A549 treated with dexamethasone at 1 μM for 4 hours (cell line): ENCODE measurements at places on chromosomes 2 and 18. TPM values are rescaled to one million over a fixed set of nuclear protein-coding genes. Genes with fewer than 3 reads are reported as not detected.

The CABYR gene
- 14.7 to 22.0 TPM (median 16.2 TPM) in 5 replicates for total RNA-seq

The SNRPD1 gene
- 155 to 215 TPM (median 164 TPM) in 5 replicates for total RNA-seq

The SIX2 gene
- 1.2 to 2.6 TPM (median 2.5 TPM) in 5 replicates for total RNA-seq

The TEX261 gene
- 72.3 to 89.4 TPM (median 86.6 TPM) in 5 replicates for total RNA-seq

The IL1RN gene
- total RNA-seq, result 0.30 to 0.54 TPM (median 0.37 TPM) in 5 replicates

The ACADL gene
- total RNA-seq, result 0.06 to 0.14 TPM (median 0.07 TPM) in 3 of 5 replicates, not detected in the others

The ANKRD36C gene
- 2.9 to 4.9 TPM (median 3.5 TPM) in 5 replicates for total RNA-seq

The ALKAL2 gene
- not detected in 5 replicates for total RNA-seq

The PROKR1 gene
- total RNA-seq, result 0.01 to 0.05 TPM (median 0.04 TPM) in 3 of 5 replicates, not detected in the others

The PUM2 gene
- 34.0 to 55.2 TPM (median 49.5 TPM) in 5 replicates for total RNA-seq

The GPR155 gene
- 0.18 to 0.52 TPM (median 0.40 TPM) in 5 replicates for total RNA-seq

The TAF4B gene
- total RNA-seq, result 3.9 to 5.5 TPM (median 5.0 TPM) in 5 replicates

The THUMPD2 gene
- total RNA-seq, result 12.7 to 14.0 TPM (median 13.2 TPM) in 5 replicates

The SIX3 gene
- 2.0 to 3.7 TPM (median 3.3 TPM) in 5 replicates for total RNA-seq

The CFAP221 gene
- total RNA-seq, result 0.16 to 0.47 TPM (median 0.33 TPM) in 5 replicates

The C2orf69 gene
- total RNA-seq, result 6.5 to 8.6 TPM (median 7.1 TPM) in 5 replicates

The RBM45 gene
- 10.6 to 12.6 TPM (median 12.1 TPM) in 5 replicates for total RNA-seq

The SERPINB7 gene
- 1.5 to 2.3 TPM (median 2.0 TPM) in 5 replicates for total RNA-seq

The CPO gene
- 0.11 to 0.16 TPM in 2 of 5 replicates, not detected in the others for total RNA-seq

The KRTCAP3 gene
- 0.39 to 0.87 TPM (median 0.45 TPM) in 5 replicates for total RNA-seq

The ARHGAP28 gene
- total RNA-seq, result 0.05 to 0.28 TPM (median 0.06 TPM) in 4 of 5 replicates, not detected in the other

The IRS1 gene
- total RNA-seq, result 9.5 to 15.0 TPM (median 14.9 TPM) in 5 replicates

The LYG2 gene
- not detected in 5 replicates for total RNA-seq

The FBXO41 gene
- 3.9 to 5.6 TPM (median 4.4 TPM) in 5 replicates for total RNA-seq

The OSBPL6 gene
- 5.5 to 7.5 TPM (median 6.8 TPM) in 5 replicates for total RNA-seq

The POLE4 gene
- 113 to 143 TPM (median 126 TPM) in 5 replicates for total RNA-seq

The NLRC4 gene
- total RNA-seq, result 0.04 to 0.11 TPM (median 0.08 TPM) in 5 replicates

The UGT1A9 gene
- total RNA-seq, result 3.9 to 5.2 TPM (median 4.5 TPM) in 5 replicates

The GULP1 gene
- total RNA-seq, result 27.3 to 35.2 TPM (median 32.9 TPM) in 5 replicates
